ENCODE measurements at places on chromosomes 12 and 14. TPM values are rescaled to one million over a fixed set of nuclear protein-coding genes. Genes with fewer than 3 reads are reported as not detected.

DNA sequence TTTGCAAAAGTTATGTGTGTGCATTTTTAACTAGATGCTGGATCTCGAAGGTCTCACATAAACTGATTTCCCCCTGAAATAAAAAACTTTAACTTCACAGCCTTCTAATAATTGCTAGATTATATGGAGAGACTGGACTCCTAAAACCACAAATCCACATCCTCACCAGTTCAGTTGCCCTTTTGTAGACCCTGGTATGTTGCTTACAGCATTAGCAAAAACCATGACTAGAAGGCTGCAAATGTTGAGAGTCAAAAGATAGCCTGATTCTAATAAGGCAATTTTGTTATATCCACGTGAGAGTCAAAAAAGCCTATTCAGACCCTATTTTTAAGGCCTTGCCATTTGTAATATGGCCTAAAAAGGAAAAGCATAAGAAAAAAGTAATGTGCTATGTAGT, 37.4 kb downstream of the RASSF8 start:
- no peak for DNase-seq

DNA sequence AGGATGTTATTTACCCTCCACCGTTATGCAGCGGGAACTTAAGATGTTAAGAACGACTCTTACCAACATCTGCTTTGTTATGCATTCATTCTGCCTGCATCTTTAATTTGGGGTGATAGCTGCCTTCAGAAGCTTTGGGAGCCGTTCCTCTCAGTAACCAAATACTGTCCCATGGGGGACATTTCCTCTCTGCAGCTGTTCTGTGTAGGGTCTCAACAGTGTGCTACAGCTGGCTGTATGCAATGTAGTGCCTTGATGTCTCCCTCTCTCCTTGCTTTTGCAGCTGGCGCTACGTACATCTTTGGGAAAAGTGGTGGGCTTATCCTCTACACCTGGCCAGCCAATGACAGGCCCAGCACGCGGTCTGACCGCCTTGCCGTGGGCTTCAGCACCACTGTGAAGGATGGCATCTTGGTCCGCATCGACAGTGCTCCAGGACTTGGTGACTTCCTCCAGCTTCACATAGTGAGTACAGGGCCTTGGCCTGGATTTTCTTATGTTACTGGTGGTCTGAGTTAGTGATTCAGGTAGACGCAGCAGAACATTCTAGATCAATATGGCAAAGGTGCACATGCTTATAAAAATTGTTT, 744.3 kb downstream of the DIO2 start:
- no peak for DNase-seq

DNA sequence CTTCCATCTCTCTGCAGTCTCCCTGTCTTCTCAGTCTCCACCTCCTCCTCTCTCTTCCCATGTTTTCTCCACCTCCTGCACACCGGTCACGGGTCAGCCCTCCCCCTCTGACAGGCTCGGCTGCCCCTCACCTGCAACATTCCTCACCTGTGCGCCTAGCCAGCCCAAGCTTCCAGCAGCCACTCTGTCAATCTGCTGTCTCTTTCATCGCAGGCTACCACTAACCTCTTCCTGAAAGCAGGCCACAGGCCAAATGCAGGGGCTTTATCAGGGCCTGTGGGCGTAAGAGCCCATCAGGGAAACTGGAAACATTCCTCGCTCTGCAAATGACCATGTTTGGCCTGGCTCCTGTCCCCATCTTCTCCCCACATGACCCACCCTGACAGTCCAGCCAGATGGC, 34.5 kb downstream of the CMKLR1 start:
- no peak for DNase-seq

DNA sequence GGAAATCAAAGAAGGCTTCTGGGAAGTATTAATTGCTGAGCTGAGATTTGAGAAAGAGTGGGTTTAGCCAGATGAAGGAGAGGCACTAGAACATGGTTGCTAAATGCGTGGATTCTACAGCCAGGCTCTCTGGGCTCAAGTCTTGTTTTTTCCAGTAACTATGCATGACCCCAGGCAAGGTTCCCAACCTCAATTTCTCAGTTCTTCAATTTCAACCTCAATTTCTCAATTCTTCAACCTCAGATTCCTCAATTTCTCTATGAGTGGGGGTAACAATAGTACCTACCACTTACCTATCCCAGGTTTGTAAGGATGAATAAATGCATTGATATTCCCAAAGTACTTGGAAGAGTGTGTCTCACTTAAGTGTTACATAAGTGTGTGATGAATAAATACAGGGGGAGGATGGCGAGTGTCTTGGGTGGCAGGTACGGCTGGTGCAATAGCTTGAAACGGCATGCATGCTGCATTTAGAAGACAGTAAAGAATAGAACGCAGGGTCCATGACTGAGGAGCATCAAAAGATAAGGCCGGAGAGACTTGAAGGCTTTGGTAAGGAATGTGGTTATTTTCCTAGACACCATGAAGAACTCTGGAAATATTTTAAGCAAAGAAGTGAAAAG, 149.1 kb upstream of the ATP2B1 start:
- DNase-seq, result no peak

GRCh38 chr12:32863128-32863527, 33.4 kb downstream of the PKP2 start:
- no peak for DNase-seq

- no peak for DNase-seq
Measured at GRCh38 chr14:81031488-81031887, 76.1 kb downstream of the TSHR start.

DNA sequence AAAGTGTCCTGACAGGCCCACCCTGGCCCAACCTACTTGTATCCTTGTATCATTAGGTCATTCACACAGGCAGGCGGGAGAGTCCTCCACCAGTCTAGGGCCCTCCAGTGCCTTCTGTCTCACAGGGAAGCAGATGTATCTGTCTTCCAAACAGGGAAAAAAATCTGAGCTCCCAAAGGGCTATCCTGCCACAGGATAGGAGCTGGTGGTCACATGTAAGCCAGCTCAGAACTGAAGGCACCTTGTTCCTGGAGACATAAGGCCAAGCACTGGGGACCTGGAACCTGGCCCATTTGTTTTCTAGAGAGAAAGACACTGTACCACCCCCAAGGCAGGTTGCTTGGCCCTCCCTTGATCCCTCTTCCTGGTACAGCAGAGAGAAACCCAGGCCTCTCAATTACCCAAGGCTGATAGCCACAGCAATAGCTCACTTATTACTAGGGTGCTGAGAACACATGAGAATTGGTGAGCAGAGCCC, 19.4 kb upstream of the PLEKHH1 start:
- no peak for DNase-seq

GRCh38 chr14:41285186-41285748, 321.4 kb upstream of the LRFN5 start:
- no peak for DNase-seq

GRCh38 chr14:93784878-93785277, 3.4 kb downstream of the PRIMA1 start:
- DNase-seq, result no peak

The HCAR3 gene
- polyA plus RNA-seq, result 0.07 TPM

The KLRD1 gene
- polyA plus RNA-seq, result 0.03 TPM

The RDH16 gene
- polyA plus RNA-seq, result 0.10 TPM

The ACOT4 gene
- 0.16 TPM for polyA plus RNA-seq

The TCL1B gene
- polyA plus RNA-seq, result not detected

The AQP2 gene
- not detected for polyA plus RNA-seq

The RTRAF gene
- 135 TPM for polyA plus RNA-seq

The CCDC184 gene
- 0.45 TPM for polyA plus RNA-seq

The LHX5 gene
- polyA plus RNA-seq, result not detected
